Activated naive CD4-positive, alpha-beta T cell treated with anti-CD3 and anti-CD28 coated beads for 36 hours (primary cell): ENCODE measurements at places on chromosomes 7 and 10. TPM values are rescaled to one million over a fixed set of nuclear protein-coding genes. Genes with fewer than 3 reads are reported as not detected.

GRCh38 chr10:77442699-77443189, 194.9 kb downstream of the KCNMA1 start:
- H3K4me3 ChIP-seq: no peak overlapping the region
- no peak overlapping the region for H3K27ac ChIP-seq
- no peak for DNase-seq
- no peaks in the 10 kb centered on the region for H3K36me3 ChIP-seq

Gene TMEM196
- total RNA-seq: not detected

DNA sequence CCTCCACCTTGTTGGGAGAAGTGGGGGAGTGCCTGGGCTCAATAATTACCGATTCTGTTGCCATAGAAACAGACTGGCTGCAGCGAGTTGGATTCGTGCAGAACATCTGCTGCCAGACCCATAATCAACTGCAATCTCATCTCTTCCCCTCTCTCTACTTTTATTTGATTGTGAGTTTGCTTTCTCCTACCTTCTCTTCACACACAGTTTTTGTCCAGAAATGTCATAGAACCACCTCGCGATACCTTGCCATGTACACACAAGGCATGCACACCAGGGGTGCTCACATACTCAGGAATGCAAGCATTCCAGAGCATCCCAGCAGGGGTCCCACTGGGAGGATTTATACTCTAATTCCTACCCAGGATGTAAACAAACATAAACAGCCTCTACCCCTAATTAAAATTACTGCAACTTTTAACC, 262.2 kb upstream of the AOAH start:
- H3K27ac ChIP-seq: no peak overlapping the region
- peaks cover 14% of the 10 kb centered on the region for H3K36me3 ChIP-seq
- H3K27me3 ChIP-seq: no peaks in the 10 kb centered on the region
- H3K4me1 ChIP-seq: peaks cover 27% of the 10 kb centered on the region
- no peak for DNase-seq

GRCh38 chr7:3955751-3956696, 655.0 kb downstream of the SDK1 start:
- H3K27me3 ChIP-seq: no peaks in the 10 kb centered on the region
- no peak overlapping the region for H3K27ac ChIP-seq
- no peaks in the 10 kb centered on the region for H3K36me3 ChIP-seq
- H3K4me3 ChIP-seq: no peak overlapping the region
